ENCODE measurements at places on chromosomes 3 and 15.

GRCh38 chr3:192884777-192885773, 32.6 kb downstream of the MB21D2 start:
- no peak for DNase-seq

DNA sequence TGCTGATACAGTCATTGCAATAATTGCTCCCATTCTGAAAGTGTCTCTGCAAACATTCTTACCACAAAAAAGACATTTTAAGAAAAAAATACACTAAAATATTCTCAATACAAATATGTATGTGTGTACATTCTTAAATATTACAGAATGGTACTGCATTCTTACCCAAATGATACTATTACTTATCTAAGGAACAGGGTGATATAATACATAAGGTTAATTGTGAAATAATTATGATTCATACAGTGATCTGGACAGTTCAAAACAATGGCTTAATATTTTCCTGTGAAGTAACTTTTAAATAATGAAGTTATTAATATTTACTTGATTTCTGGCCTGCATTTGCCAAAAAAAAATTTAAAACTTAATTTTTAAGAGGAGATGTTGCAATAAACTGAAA, 694.6 kb downstream of the TUSC7 start:
- no peak for DNase-seq

GRCh38 chr3:8542190-8543135, 40.8 kb downstream of the LMCD1 start:
- DNase-seq: no peak

DNA sequence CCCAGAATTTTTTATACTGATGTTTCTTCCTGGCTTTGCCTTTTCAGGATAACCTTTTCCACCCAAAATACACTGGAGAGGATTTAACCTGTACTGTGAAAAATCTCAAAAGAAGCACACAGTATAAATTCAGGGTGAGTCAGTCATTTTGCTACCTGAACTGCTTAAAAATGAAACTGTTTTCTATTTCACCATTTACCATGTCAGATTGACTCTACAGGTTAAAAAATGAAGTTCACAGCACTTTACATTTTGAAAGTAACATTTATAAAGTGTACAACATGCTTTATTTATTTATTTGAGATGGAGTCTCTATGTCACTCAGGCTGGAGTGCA, 115.2 kb downstream of the GHSR start:
- DNase-seq: no peak

- no peak for DNase-seq
Observed at GRCh38 chr3:186004209-186004608, 66.4 kb upstream of the TRA2B start.
